ENCODE measurements at places on chromosomes 16 and 17. TPM values are rescaled to one million over a fixed set of nuclear protein-coding genes. Genes with fewer than 3 reads are reported as not detected.

GRCh38 chr17:65498816-65499215 is 62.6 kb downstream of the AXIN2 start:
- no peak for DNase-seq

- no peak for DNase-seq
These were observed at the start of gene CHST5 for GRCh38 chr16:75535901-75536300. CHST5 (minus strand) TSS chr16:75536108; CDS start chr16:75530384, 5,724 bp downstream.

The PTX4 gene
- not detected for total RNA-seq

GRCh38 chr16:1491327-1491726 is 1.8 kb upstream of the TELO2 start:
- no peak for DNase-seq

GRCh38 chr17:16363749-16364536 is 10.7 kb upstream of the CENPV start:
- peak; percentile 87 for DNase-seq

All from activated CD8-positive, alpha-beta T cell treated with anti-CD3 and anti-CD28 coated beads, Interleukin-2, amount 10 ng/mL, durations not matched to agents 7 days and 5 days (primary cell).